ENCODE measurements at places on chromosomes 11 and 22.

- no peak for DNase-seq
Measured at GRCh38 chr22:30325724-30326254, 952 bp downstream of the TBC1D10A start.

DNA sequence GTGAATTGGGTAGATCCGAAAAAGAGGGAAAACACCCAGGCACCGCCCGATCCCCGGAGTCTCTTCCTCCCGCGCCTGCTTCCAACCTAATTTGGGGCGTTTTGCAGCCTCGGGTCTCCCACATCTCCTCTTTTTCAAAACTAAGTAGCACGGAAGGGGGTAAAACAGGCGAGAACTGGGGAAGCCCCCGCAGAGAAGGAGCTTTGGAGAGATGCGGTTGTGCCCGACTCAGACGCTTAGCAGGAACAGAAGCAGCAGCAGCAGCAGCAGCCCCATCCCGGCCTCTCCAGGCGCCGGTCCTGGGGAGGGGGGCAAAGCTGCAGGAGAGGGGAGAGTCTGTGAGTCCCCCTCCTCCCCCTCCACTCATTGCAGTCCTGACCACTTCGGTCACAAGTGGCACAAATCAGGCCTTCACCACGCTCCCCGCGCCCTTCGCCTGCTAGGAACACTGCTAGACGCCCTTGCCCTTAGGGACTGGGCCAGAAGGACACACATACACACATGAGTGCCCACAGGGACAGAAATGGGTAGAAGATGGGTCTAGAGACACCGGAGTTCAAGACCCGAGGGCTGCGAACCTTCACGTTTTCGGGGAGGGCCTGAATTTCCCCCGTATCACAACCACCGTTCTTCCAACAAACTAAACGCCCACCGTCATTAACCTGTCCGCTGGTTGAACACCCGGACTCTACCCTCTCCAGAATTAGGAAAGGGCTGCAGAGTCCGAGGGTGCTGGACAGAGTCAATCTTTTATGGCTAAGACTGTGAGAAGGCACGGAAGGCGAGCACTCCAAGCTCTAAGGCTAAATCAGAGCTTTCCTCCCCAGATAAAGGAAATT, 98.3 kb upstream of the HSD17B12 start:
- DNase-seq: no peak

GRCh38 chr11:117011541-117011898, 86.7 kb downstream of the SIK3 start:
- DNase-seq: no peak

DNA sequence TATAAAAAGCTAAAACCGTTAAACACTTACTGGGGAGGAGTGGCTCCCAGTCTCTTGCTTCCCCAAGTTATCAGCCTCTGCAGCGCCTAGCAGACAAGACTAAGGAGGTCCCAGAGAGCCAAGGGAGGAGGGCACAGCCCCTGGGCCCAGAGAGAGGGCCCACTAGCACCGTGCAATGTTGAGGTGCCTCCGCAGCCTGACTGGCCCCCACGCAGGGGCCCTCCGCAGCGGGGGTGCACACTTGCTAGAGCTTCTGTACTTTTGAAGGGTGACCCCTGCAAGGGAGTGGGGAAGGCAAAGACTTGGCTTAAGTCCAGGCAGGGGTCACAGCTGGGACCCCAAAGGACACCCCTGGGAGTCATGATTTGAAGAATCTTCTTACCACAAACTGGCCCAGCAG, 98.0 kb downstream of the ADAMTS15 start:
- no peak for DNase-seq

GRCh38 chr22:46263216-46263590, at the start of gene PKDREJ:
Gene PKDREJ, minus strand, starts transcription at chr22:46263343. Its CDS starts 21 bp downstream, at chr22:46263322.
- no peak for DNase-seq

GRCh38 chr11:15657264-15657663, 542.5 kb downstream of the INSC start:
- no peak for DNase-seq

- DNase-seq: peak; percentile 88
Measured at GRCh38 chr11:95371153-95371552, 140.2 kb upstream of the SESN3 start.

DNA sequence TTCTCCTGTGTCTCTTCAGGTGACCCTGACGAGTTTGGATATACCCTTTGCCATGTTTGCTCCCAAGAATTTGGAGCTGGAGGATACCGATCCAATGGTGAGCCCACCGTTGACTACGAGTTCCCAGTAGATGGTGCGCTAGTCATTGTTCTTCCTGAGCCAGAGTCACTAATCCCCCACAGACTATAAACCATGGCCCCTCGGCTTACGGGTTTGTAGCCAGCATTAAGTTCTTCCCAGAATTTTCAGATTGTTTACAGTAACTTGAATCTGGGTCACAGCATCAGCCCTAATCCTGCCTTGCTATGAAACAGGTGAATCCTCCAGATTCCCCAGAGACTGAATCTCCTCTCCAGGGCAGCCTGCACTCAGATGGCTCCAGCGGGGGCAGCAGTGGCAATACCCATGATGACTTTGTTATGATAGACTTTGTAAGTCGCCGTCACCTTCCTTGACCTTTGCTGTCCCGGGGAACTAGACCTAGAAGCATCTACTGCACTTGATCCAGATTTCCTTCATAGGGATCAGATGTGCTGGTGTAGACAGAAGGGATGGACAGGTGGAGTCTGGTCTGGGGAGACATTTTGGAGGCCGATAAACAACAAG, 31.8 kb downstream of the ARHGAP1 start:
- DNase-seq: no peak

DNA sequence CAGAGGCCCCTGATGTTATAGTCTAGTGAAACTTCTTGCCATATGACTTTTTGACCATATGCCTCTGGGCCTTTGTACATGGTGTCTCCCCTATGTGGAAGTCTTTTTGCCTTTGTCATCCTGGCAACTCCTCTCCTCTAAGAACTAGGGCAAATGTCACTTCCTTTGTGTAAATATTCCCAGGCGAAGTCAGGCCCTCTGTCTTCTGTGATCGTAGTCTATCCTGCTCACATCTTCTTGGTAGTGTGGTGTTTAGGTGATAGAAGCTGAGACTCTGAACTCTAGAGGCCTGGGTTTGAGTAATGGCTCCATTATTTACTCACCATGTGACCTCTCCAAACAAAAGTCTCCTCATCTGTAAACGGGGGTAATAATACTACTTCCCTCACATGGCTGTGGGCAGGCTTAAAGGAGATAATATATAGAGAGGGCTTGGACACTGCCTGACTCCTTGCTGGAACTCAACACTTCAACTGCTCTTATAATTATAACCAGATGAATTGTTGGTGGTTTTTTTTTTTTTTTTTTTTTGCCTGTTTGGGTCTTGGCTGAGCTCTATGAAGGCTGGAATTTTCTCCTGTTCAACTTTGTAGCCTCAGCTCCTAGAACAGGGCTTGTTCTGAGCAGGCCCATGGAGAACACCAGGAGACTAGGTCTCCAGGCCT, 43.8 kb downstream of the INSC start:
- DNase-seq: no peak

GRCh38 chr11:79371152-79371551, 69.7 kb downstream of the TENM4 start:
- no peak for DNase-seq

- no peak for DNase-seq
Measured at GRCh38 chr11:117626576-117626975, 170.4 kb downstream of the DSCAML1 start.

DNA sequence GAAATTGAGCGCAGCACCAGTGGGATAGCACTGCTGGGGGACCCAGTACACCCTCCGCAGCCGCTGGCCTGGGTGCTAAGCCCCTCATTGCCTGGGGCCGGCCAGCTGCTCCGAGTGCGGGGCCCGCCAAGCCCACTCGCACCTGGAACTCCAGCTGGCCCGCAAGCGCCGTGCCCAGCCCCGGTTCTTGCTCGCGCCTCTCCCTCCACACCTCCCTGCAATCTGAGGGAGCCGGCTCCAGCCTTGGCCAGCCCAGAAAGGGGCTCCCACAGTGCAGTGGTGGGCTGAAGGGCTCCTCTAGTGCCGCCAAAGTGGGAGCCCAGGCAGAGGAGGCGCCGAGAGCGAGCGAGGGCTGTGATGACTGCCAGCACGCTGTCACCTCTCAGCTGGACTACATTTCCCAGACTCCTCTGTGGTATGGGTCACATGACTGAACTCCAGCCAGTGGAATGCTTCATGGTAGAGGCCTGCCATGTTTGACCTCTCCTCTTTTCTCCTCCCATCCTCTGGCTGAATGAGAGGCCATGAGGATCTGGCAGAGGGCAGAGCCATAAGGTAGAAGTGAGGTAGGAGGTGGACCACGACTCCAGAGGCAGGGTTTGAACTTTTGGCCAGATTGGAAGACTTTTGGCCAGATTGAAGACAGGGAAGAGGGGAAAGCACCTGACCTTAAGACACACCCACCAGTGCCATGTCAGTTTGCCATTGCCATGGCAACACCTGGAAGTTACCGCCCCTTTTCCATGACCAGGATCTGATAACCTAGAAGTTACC, 6.2 kb downstream of the MRGPRD start:
- peak; percentile 10 for DNase-seq

DNA sequence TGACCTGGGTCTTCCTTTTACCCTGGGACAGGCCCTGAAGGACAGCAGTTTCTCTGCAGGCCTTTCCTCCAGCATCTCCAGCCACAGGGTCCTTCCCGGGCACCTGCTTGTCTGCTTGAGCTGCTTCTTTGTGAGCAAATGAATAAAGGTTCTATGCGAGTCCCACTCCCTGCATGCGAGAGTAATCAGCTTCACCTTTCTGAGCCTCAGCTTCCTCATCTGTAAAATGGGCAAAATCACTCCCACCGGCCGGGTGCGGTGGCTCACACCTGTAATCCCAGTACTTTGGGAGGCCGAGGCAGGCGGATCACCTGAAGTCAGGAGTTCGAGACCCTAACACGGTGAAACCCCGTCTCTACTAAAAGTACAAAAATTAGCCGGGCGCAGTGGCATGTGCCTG, 31.1 kb downstream of the IFT27 start:
- no peak for DNase-seq

DNA sequence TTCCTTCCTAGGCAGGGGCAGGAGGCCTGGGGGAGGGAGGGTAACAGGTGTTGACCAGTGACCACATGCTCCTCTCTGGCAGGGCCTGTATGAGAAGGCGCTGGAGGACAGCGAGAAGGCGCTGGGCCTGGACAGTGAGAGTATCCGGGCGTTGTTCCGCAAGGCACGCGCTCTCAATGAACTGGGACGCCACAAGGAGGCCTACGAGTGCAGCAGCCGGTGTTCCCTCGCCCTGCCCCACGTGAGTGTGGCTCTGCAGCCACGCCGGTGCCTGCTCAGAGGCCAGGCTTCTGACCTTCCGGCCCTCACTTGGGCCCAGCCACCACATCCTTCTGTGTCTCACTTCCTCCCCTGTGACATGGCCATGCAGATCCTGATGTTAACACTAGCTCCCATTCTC, 25.8 kb downstream of the ZC3H7B start:
- no peak for DNase-seq

GRCh38 chr11:130514851-130515250, 66.4 kb downstream of the ADAMTS15 start:
- no peak for DNase-seq

- DNase-seq: no peak
Measured at GRCh38 chr11:87298155-87298554, 260.4 kb downstream of the TMEM135 start.

- DNase-seq: no peak
Measured at GRCh38 chr22:43171607-43172006, 15.3 kb downstream of the TTLL12 start.

DNA sequence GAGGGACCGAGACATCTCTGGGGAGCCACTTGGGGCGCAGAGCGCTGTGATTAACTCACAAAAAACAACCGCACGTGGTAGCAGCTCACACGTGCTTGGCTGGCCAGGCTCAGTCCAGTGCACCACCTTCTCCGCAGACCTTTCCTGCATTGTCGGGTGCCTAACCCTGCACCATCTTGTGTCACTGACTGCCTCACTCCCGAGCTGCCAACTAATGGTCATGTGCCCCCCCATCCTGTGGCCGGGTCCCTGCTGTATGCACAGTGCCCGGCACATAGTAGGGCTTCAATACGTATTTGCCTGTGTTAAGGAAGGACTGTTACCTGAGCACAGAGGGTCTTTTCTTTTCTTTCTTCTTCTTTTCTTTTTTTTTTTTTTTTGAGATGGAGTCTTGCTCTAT, 71.9 kb downstream of the ARHGAP8 start:
- no peak for DNase-seq

- no peak for DNase-seq
Measured at GRCh38 chr22:27483095-27483785, 318.3 kb downstream of the MN1 start.

DNA sequence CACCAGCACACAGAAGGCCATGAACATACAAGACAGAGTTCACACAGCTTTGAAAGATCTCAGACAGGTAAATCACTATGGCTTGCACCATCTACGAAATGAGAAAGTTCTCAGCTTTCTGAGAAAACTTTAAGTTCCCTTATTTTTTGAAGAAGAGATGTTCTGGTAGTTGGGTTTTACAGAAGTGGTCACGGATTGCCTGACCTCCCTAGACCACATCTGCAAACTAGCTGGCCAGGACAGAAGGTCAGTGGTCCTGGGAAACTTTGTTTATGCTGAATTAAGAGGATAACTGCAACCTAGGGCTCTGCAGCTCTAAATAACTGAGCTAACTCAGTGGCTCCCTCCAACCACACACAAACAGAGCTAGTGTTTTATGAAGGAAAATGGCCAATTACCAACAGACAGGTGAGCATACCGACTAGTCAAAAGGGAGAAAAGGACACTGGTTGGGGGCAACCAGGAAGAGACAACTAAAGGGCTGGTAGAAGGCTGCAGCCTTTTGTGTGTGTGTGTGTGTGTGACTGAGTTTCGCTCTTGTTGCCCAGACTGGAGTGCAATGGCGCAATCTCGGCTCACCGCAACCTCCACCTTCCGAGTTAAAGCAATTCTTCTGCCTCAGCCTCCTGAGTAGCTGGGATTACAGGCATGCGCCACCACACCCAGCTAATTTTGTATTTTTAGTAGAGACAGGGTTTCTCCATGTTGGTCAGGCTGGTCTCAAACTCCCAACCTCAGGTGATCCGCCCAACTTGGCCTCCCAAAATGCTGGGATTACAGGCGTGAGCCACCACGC, 8.5 kb upstream of the SCN2B start:
- no peak for DNase-seq

- peak; percentile 47 for DNase-seq
Measured at GRCh38 chr22:42856179-42856864, 751 bp downstream of the ARFGAP3 start.

- no peak for DNase-seq
Measured at GRCh38 chr22:30874431-30875370, 93.9 kb downstream of the MORC2 start.

GRCh38 chr11:47332791-47333525, 19.5 kb downstream of the MYBPC3 start:
- no peak for DNase-seq
